Naive thymus-derived CD8-positive, alpha-beta T cell (primary cell): ENCODE measurements at places on chromosomes 12 and 14. TPM values are rescaled to one million over a fixed set of nuclear protein-coding genes. Genes with fewer than 3 reads are reported as not detected.

The FLRT2 gene
- not detected for polyA plus RNA-seq

The FAM186B gene
- polyA plus RNA-seq: not detected

The GPRC5D gene
- polyA plus RNA-seq: not detected

The WNT1 gene
- 1.2 TPM for polyA plus RNA-seq

The TMEM119 gene
- polyA plus RNA-seq: not detected

The MDP1 gene
- 33.8 TPM for polyA plus RNA-seq

The C12orf56 gene
- polyA plus RNA-seq: not detected

The NEDD8 gene
- 319 TPM for polyA plus RNA-seq
